ENCODE measurements at places on chromosomes 2 and 18.

DNA sequence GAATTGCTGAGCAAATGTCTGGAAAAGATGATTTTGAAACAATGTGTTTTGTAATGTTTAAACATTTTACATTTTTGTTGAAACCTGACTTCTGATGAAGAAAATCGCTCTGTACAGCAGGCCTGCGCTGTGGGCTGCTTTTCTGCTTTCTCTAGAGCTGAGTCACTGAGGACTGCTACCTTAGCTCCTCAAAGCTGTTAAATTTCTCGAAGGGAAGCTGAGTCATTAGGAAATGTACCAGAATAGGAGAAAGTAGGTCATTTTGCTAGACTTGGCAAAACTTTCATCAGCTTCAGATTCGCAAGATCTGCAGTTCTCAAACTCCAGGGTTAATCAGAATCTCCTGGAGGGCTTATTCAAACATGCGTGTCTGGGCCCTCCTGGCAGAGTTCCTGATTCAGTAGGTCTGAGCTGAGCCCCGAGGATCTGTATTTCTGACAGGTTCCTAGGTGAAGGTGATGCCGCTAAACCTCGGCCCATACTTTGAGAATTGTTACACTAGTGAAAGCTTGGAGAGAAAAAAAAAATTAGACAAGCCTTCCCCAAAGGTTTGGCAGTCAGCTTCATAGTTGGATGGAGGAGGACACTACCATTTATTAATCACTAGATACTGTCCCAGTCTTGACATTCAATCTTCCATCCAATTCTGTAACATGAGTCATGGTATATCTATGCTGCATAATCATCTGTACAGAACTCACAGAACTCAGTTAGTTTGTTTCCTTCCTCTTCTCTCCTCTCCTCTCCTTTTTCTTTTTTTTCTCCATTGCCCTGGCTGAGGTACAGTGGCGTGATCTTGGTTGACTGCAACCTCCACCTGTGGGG lies 297.6 kb downstream of the PARD3B start:
- peak; percentile 0 for DNase-seq

GRCh38 chr2:45274250-45274926 lies 265.1 kb upstream of the SIX2 start:
- DNase-seq = no peak

DNA sequence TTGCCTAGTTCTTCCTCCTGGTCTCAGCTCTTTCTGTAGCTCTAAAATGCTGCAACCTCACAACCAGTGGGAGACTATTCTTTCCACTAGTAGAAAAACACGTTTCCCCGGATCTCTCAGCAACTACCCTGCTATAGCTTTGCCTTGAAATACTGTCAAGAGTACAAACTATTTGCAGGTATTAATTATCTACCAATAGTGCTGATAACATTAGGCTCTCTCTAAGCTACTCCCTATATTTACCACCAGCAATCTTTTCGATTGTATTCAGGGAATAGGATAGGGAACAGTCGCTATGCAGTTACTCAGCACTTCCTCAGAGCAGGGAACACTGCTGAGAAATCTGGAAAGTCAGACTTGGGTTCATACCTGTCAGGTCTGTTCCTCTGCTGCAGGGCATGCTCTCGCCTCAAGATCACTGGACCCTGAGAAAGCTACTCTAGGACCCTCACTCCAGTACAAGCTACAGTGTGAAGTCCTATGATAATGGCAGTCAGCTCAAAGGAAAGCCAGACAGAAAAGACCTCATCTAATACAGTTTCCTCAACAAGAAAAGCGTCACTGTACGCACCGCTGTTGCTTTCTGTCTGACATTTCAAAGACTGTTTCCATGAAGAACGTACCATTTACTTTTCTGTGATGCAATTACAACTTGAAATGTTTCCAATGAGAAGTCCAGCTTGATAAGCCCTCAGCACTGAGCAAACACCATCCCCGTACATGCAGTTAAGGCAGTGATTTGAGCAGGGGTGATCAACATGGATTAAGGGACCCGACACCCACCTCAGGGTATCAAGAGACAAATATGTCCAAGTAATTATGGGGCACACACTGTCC lies 22.7 kb downstream of the GDF7 start:
- no peak for DNase-seq

GRCh38 chr2:95382192-95382591 lies 20.3 kb upstream of the FAHD2A start:
- no peak for DNase-seq

DNA sequence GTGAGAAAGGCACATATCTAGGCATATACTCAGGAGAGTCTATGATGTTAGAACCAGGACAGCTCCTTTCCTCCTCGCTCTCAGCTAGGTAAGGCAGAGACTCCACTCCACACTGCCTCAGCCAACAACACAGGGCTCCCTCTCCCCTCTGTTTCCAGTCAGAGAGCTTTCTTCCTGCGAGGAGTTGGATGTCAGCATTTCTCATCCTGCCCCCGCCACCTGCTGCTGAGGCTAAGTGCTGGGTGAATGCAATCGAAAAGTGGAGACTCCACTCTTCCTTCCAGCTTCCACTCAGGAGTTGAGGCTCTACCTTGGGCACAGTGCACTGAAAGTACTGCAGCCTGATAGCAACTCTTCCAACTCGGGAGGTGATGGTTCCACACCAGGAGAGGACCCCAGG lies 177.2 kb upstream of the RAB6C start:
- DNase-seq = no peak

DNA sequence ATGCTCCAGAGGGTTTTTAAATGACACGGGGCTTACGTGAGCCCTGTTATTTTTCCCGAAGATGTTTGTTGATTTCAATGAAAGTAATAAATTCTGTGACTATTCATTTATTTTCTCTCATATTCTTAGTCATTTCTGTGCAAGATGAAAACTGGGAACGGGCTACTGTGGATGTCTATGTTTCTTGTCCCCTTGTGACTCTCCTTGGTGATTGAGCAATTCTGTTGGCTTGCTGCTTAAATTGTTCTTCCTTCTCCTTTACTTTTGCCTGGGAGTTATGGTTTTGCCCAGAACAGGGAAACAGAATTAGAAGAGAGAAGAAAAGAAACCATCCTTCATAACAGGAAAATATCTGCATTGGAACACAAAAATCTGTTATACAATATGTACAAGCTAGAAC lies 508.2 kb upstream of the DSEL start:
- no peak for DNase-seq

DNA sequence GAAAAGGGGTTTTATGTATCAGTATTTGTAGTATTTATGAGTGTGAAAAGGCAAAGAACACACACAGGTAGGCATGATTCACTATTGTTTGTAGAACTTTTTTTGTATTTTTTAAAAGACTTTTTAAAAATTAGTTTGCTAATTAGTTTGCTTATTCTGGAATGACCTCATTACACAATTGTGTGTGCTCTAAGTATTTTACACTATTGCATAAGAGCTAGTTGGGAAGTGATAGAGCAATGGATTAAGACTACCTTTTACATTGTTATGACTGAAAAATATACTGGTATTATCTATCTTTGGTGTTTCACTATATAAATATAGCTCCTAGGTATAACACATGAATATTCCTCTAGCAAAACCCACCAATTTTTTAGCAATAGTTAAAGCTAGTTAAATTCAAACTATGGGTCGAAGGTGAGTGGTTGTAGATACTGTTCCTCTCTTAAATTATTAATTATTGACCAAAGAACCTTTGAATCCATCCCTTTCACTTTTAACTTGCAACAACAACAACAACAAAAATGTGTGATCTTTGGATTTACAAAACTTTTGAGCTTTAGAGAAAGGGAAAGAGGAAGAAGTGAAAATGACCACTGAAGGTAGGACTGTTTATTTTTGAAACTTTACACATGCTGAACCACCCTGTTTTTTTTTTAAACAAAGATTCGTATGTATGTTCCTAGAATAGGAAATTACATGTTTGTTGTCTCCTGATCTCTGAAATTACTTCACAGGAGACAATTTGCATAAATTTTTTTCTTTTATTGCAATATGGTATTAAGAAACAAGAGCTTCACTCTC lies 18.7 kb downstream of the ITPRID2 start:
- DNase-seq = no peak

DNA sequence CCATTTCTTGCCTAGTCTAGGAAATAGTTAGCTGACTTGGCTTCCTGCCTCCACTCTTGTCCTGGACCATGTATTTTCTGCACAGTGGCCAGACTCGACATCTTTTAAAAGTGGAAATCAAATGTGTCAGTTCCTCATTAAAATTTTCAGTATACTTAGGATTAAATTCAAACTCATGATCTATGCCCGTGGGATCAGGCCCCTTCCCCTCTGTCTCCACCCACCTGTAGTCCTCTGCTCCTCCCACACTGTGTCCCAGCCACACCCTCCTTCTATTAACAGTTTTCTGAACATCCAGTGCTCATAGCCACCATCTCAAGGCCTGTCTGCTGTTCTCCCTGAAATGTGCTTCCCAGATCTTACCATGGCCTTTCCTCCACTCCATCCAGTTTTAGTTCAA lies 13.3 kb downstream of the ARHGAP25 start:
- no peak for DNase-seq

GRCh38 chr18:48090702-48091101 lies 160.2 kb upstream of the SMAD2 start:
- no peak for DNase-seq

DNA sequence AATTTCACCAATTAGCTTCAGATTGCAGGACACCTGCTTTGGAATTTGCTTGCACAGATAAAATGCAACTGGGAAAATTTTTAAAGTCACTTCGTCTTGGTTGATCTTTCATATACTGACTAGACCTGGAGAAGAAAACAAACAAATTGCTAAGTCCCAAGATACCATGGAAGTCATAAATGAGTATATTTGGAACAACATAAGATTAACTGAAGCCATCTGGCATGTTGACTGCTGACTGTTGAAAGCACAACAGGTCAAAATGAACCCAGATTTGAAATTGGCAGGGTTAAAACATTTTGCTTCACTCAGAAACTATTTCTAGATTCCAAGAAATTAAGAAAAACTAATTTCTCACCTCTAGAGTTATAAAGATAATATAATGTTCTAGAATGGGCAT lies 470.7 kb downstream of the LPIN1 start:
- no peak for DNase-seq

DNA sequence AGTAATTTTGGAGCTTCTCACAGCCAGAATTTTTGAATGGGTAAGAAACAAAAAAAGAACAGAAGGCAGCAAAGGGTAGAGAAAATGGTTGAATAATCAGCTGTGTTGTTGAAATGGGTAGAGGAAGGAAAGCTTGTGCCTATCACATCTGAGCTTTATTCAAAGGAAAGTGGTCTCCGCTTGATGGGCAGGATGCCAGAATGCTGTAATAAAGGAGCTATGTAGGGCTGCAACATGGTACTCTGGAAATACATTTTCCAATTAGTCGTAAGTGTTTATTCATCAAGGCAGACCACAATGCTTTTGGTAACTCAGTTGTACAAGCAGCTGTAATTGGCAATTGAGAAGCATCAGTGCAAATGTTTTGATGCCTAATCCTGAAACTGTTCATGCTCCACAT lies 196.9 kb downstream of the ICOS start:
- DNase-seq = no peak

DNA sequence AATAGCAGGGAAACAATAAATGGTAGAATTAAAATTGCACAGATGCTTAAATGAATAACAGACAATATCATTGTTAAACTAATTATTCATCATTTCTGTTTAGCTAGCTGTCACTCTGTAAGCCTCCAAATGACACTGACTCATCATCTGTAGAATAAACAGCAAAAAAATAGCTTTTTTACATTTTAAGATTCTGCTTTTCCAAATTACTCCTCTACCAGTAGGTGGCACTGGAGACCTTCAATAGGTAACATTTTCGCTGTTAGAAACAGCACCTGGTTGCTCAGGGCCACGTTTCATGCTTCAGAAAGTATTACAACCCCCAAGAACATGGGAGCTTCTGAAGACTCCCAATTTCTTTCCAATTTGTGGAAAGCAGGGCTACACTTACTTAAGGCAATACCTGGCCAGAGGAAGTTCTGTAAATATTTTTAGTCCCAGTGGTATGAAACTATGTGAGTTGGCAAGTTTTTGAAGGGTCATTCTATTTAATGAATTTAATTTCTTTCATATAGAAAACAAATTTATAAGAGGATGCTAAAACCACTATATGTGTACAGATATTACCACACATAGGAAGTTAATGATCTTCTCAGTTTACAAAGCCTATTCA lies 45.4 kb downstream of the TTN start:
- DNase-seq = no peak

DNA sequence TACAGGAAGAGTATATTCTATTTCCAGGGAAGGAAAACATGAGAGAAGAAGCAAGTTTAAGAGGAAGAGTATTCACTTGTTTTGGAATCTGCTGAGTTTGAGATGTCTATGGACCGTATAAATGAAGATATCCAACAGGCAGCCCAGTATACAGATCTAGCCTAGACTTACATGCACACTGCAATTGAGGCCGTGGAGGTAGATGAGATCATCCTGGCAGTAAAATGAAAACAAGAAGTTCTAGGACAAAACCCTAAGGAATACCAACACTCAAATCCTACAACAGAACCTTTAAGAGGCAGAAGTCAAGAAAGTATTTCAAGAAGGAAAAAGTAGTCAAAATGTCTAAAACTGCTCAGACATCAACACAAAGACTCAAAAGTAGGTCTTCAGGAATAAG lies 16.0 kb downstream of the GRB14 start:
- DNase-seq = no peak

- no peak for DNase-seq
These were observed 314.5 kb upstream of the MMADHC start for GRCh38 chr2:149902081-149902480.

GRCh38 chr2:16038621-16039020 lies 98.3 kb downstream of the MYCN start:
- DNase-seq = no peak

- no peak for DNase-seq
These were observed 1.7 kb downstream of the INPP5D start for GRCh38 chr2:233061591-233062450.

GRCh38 chr2:4673025-4673489 lies 969.7 kb downstream of the DCDC2C start:
- no peak for DNase-seq

DNA sequence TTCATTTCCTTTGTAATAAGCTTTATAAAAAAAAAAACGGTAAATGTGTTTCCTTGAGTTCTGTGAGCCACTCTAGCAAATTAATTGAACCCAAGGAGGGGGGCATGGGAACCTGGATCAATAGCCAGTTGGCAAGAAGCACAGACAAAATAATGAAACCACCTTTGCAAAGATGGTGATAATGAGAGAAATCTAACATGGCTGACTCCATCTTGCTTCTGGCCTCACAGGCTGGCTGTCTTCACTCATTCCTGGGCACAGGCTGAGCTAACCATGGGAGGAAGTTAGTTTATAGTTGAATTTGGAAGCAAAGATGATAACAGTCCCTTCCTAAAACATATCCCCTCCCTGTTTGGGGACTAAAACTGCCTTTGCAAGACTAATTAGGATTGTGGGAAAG lies 95.1 kb downstream of the B3GNT2 start:
- DNase-seq = no peak
